HCEC 1CT (cell line): ENCODE measurements at places on chromosomes 3 and 15.

DNA sequence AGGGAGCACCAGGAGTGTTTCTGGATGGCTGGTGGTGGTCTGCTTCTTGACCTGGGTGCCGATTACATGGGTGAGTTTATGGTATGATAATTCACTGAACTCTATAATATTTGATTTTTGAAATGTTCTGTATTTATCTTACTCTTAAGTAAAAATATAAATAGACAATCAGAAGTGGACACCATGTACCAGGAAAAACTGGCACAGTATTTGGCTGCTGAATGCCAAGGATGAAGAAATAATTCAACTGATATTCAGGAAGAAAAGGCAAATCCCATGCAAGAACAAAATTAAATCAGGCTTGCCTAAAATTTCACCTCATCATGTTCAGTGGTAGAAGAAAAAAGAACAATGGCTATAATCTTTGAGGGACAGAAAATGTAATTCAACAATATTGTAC lies 51.6 kb downstream of the CRTAP start:
- DNase-seq, result no peak

GRCh38 chr3:100993309-100993708 lies at the start of gene ABI3BP:
Gene ABI3BP (minus strand): TSS chr3:100993421. CDS start chr3:100993384, 37 bp downstream.
- peak; percentile 86 for DNase-seq

- peak; percentile 85 for DNase-seq
Measured at GRCh38 chr3:37163262-37164015, 10.9 kb downstream of the LRRFIP2 start.

DNA sequence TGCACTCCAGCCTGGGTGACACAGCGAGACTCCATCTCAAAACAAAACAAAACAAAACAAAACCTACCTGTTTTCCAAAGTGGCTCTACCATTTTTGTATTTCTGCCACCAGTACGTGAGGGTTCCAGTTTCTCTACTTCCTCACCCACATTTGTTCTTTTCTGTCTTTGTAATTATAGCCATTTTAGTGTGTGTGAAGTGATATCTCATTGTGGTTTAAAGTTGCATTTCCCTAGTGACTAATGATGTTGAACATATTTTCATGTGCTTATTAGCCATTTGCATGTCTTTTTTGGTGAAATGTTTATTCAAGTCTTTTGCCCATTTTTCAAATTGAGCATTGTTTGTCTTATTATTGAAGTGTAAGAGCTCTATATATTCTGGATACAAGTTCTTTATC lies 50.7 kb downstream of the TRA2B start:
- DNase-seq, result no peak

GRCh38 chr15:69031013-69032001 lies 16.8 kb downstream of the NOX5 start:
- DNase-seq, result no peak
